ENCODE measurements at places on chromosomes 12 and 14.

- DNase-seq: no peak
These were observed 7.7 kb upstream of the DYRK2 start for GRCh38 chr12:67640863-67641262.

DNA sequence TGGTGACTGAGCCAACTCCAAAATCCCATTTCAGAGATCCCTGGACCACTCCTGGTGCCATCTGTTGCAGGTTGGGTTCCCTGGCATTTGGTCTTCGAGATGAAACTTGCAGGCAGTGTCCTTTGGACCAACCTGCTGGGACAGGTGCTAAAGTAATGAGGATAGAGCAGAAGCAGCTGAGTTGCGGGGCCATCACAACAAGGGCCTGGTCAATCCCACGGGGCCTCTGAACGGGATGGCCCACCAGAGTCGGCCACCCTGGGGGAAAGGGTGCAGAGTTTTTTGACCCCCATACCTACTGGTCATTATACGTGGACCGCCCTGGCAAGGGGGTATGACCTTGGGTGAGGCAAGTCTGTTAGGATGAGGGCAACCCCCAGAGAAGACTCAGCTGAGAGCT is 39.3 kb downstream of the DLK1 start:
- DNase-seq: no peak

DNA sequence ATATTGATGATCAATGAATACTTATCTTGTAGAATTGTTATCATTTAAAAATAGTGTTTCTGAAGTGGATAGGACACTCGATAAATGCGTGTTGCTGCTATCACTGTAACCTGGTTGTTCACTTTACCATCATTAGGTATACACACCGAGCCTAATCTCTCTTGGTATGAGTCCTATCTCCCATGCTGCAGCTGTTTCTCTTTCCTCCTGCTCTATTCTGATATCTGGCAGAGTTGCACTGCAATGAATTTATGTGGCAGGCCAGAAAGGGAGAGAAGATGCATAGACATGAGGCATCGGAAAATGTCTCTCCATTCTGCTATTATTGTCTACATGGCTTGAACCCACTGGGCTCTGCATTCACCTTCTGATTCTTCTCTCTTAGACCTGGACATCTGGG is 26.7 kb downstream of the KCNK10 start:
- DNase-seq: no peak

GRCh38 chr12:113136128-113136989 is 798 bp upstream of the RASAL1 start:
- peak; percentile 33 for DNase-seq

DNA sequence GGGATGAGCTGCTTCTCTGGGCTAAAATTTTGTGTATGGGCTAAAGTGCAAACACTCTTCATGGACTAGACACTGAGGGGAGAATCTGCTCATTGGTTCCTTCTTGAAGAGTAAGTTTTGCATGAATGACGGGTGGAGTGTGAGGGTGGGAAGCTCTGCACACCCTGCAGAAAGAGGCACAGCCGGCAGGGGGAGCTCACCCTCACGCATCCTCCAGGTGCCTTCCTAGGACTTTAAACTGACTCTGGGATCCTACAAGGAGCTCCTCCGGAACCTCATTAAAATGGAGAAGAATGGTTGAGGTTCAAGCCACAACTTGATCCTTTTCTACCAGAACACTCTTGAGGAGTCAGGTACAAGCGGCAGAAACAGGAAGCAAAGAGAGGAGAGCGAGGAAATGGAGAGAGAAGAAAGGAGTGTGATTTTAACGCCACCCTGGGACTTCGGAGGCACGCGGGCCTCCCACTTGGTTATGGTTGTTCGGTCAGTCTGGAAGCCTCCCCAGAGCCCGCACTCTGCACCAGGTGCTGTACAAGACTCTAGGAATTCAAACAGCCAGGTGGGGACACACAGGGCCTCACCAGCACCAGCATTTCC is 87.5 kb downstream of the SETD3 start:
- peak; percentile 9 for DNase-seq

- DNase-seq: no peak
These were observed 71.6 kb upstream of the PSMC1 start for GRCh38 chr14:90184571-90185266.

DNA sequence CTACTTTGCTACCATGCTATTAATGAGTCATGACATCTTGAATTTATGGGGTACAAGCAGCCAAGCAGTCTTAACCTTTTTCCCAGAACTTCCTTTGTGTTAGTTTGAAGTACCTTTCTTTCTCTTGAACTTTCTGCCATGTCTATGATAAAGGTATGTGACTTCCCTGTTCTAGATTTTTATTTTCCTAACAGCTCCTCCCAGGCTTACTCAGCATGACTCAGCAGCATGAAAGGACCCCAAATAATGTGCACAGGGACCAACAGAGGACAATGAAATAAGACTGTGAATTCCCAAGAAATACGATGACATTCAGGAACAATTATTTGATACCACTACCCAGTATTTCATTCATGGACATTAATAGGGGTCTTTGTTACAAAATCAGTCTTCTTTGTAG is 60.0 kb downstream of the TTC6 start:
- no peak for DNase-seq

DNA sequence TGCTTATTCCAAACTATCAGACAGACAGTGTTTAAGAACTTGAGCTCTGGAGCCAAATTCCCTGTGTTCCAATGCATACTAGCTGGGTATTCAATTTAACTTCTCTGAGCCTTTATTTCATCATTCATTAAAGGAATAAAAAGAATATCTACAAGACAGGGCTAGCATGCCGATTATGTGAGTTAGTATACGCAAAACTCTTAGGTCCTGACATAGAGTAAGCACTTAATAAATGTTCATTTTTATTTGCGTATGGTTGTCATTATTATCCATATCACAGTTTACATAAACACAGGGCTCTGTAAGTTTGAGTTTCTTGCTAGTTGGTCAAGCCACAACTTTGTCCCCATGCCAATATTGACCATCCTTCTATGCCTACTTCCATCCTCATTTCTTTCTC is 161.5 kb downstream of the NUAK1 start:
- DNase-seq: no peak

DNA sequence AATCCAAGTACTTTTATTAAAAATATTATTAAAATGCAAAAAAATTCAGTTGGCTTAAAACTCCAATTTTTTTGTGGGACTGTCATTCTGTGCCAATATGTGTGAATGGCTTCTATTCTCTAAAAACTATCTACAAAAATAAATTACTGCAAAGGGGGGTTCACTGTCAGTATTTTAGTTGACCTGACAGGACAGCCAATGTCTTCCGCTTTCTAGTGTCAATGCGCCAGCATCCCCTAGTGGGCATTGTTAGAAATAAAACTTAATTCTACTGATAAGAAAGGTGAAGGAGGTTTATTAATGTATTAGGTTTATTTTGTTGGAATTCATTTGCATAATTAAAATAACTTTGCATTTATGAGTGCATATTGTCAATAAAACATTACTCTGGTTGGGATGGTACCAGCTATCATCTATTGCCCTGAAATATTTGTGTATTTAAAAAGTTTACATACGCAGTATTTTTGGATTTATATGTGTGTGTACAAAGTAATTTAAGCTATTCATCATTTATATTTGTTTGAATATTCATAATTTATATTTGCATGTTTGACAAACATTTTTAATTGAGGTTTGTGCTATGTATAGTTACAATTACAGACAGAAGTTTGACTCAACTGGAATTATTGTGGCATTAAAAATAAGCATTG is 527.2 kb downstream of the FLRT2 start:
- DNase-seq: peak; percentile 12

DNA sequence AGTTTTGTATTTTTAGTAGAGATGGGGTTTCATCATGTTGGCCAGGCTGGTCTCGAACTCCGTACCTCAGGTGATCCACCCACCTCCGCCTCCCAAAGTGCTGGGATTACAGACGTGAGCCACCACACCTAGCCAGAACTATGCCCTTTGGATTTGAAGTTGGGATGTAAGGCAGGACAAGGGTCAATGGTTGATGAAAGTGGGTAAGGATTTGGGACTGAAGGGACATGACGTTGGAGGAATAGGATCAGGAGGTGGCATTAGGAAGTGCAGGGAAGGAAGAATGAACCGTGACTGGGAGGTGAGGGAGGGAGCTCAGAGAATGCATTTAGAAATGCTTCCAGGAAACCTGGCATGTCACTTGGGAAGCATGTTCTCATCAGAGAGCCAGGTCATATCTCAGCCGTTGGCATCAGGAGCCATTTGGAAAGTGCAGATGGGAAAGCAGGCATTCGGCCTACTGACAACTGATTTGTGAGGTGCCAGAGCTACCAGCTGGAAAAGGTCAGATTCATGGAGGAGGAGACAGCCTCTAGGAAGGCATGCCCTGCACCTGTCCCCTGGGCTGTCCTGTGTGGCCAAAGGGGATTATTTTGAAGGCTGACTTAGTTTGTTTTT is 2.2 kb downstream of the CRADD start:
- DNase-seq: no peak

GRCh38 chr12:80622271-80622670 is 85.2 kb upstream of the MYF6 start:
- DNase-seq: peak; percentile 39

GRCh38 chr14:24013654-24014514 is 25.2 kb downstream of the DHRS4L2 start:
- peak; percentile 26 for DNase-seq

DNA sequence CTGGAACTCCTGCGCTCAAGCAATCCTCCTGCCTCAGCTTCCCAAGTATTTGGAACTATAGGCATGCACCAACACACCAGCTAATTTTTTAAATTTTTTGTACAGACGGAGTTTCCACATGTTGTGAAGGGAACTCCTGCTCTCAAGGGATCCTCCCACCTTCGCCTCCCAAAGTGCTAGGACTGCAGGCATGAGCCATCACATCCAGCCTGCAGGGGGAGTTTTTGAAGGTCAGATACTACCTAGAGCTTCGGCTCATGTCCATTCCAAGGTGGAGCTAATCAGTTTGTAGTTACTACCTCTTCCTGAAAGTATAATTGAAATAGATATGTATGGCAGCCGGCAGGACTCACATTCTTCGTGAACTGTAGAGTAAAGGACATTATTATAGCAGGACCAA is 3.7 kb upstream of the TAS2R19 start:
- DNase-seq: no peak

- DNase-seq: no peak
These were observed 156.0 kb upstream of the DIO3 start for GRCh38 chr14:101405171-101405883.

DNA sequence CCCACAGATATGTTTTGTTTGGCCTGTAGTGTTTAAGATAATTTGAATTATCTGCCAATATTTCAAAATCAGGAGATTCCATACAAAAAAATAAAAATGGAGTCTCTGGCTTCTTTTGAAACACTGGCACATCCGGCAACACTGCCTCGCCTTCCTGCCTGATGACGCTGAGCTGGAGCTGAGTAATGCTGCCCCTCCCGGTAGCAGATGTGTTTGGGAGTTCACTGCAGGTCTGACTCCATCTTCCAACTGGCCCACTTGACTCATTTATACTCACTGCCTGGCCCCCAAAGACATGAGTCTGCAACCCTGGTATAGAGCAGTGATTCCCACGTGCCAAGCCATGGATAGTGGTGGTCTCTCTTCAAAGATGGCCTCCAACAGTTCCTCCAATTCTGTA is 7.4 kb downstream of the CIT start:
- DNase-seq: peak; percentile 68

DNA sequence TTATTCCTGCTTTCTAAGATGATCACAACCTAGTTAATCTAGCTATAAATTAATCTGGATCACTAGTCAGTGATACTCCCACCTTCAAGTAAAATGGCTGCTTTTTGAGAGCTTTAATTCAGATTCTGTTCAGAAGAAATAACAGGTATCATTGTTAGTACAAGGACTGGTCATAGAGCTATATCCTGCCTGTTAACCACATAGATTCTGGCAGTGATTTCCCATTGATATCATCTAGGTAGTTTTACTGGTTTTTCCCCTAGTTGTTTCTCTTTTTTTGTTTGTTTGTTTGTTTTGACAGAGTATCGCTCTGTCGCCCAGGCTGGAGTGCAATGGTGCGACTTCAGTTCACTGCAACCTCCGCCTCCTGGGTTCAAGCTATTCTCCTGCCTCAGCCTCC is 39.0 kb upstream of the HIF1A start:
- DNase-seq: no peak

Data from NCI-H226 (cell line).